Glutamatergic neuron (in vitro differentiated cells): ENCODE measurements at places on chromosomes 16 and 17. TPM values are rescaled to one million over a fixed set of nuclear protein-coding genes. Genes with fewer than 3 reads are reported as not detected.

Gene OR4D2
- not detected for total RNA-seq

Gene WSCD1
- 35.6 TPM for total RNA-seq

DNA sequence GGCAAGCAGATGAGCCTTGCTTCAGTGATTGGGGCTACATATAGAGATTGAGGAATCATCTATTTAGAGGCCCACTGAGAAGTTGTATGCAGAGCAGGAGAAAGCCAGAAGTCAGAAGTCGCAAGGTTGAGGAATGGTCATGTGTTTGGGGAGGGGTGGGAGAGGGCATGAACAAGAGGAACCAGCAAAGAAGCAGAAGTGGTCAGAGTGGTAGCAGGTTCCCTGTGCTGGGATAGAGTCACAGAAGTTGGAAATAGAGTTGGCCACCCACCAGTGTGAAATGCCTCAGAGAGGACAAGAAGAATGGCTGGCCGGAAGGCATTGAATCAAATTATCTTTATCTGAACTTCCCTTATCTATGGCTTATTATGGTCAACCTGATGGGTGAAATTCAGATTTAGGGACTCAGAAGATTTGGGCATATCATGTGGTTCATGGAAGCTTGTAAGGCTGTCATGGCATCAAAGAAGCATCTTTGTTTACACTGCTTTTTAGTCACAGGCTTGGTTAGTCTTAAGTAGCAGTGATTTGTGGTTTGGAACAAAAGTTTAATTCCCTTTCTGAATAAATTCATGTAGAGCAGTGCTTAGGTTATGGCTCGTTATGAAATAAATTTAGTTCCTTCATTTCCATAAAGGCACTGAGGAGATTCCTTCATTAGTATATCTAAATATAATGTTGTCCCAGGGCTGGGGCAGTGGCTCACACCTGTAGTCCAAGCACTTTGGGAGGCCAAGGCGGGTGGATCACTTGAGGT, 19.7 kb downstream of the MAP3K3 start:
- H3K27ac ChIP-seq, result no peak overlapping the region
- no peaks in the 10 kb centered on the region for H3K27me3 ChIP-seq
- no peaks in the 10 kb centered on the region for H3K36me3 ChIP-seq
- H3K4me3 ChIP-seq, result no peak overlapping the region
- no peak for DNase-seq

GRCh38 chr17:73564843-73565242, 79.4 kb downstream of the SDK2 start:
- no peak overlapping the region for H3K27ac ChIP-seq
- H3K27me3 ChIP-seq, result no peaks in the 10 kb centered on the region
- DNase-seq, result no peak
- H3K36me3 ChIP-seq, result no peaks in the 10 kb centered on the region

- H3K36me3 ChIP-seq, result no peaks in the 10 kb centered on the region
- peaks cover 5% of the 10 kb centered on the region for H3K4me1 ChIP-seq
- DNase-seq, result no peak
- H3K27ac ChIP-seq, result no peak overlapping the region
- no peaks in the 10 kb centered on the region for H3K27me3 ChIP-seq
Measured at GRCh38 chr16:80984124-80984892, 22.4 kb downstream of the CMC2 start.
